ENCODE measurements at places on chromosomes 12 and 14.

GRCh38 chr12:87846045-87846444 lies 183.2 kb downstream of the C12orf50 start:
- DNase-seq, result no peak

- DNase-seq, result no peak
Measured at GRCh38 chr12:108667349-108667748, 33.7 kb upstream of the SELPLG start.

DNA sequence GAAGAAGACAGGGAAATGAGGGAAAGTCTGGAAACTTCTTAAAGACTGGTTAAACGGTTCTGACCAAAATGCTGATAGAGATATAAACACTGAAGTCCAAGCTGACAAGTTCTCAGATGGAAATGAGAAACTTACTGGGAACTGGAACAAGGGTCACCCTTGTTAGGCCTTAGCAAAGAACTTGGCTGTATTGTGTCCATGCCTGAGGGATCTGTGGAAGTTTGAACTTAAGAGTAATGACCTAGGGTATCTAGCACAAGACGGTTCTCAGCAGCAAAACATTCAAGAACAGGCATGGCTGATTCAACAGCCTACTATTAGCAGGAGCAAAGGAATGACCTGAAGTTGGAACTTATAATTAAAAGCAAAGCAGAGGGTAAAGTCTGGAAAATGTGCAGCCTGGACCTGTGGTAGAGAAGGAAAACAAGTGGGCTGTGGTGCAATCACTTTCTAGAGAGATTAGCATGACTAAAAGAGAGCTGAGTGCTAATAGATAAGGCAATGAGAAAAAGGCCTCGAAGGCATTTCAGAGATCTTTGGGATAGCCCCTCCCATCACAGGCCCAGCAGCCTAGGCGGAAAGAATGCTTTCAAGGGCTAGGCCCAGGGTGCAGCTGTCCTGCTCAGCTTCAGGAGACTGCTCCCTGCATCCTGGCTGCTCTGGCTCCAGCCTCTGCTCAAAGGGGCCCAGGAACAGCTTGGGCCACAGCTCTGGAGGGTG lies 60.3 kb downstream of the ATP2B1 start:
- no peak for DNase-seq

- no peak for DNase-seq
Measured at GRCh38 chr14:39094515-39094914, 8.5 kb downstream of the SEC23A start.

GRCh38 chr12:57637364-57637763 lies 4.4 kb upstream of the B4GALNT1 start:
- no peak for DNase-seq

DNA sequence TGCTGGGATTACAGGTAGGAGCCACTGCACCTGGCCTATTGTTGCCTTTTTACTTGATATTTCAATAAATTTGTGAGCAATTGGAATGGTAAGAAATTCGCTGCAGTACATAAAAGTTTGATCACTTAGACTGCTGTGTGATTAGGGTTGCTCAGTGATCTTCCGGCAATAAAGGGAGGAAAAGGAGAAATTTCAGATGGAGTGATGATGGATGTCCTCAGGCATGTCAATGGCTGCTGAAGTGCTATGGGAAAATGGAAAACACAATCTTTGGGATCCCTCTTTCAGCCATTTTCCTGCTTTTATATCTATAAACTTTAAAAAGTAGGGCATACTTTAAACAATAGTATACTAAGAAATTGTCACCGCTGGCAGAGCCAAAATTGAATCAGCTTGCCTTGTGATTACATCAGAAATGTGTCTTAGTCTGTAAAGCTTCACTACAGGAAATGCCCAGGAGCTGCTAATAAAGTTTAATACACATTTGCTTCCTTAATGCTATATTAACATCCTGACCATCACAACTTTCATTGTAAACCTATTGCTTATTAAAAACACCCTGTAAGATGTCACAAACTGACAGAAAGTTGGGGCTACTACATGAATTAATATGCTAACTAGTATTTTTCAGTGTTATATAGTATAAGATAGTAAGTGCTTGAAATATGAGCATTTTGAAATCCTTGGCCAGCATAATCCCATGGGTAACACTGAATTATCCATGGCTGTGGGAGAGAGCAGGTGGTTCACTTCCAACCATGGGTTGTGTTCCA lies 13.7 kb upstream of the FBXL14 start:
- no peak for DNase-seq

DNA sequence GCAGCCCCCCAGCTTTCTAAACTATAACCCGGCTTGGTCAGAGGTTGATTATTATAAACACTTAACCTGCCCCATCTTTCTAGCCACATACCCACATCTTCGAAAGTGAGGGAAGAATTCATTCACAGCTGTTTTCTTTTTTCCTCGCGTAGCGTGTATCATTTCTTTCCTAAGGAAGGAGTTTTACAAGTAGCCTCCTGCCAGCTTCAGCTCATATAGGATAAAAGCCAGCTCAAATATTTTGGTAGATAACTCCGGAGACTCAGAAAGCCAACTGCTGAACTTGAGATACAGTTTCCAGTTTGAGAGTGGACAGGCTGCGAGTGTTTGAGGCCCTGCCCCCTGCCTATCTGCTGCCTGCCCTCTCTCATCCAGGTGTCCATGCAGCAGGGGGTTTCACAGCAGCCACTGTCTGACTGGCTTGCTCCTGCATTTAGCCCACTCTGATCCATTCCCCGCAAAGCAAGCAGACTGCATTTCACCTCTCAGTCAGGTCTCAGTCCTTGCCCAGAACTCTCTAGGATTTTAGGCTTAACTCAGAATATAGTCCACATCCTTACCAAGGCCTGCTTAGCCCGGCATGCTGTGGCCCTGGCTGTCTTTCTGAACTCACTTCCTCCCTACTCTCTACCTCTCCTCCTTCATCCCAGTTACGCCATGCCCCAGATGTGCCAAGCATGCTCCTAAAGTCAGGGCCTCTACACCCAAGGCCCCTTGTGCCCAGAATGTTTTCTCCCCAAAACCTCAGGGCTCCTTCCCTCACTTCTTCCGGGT lies 46.9 kb downstream of the EVL start:
- no peak for DNase-seq
